Stimulated activated CD8-positive, alpha-beta memory T cell treated with anti-CD3 and anti-CD28 coated beads, Interleukin-7, amount 100 ng/mL, for 24 hours (primary cell): ENCODE measurements at places on chromosomes 16 and 17.

GRCh38 chr17:73647301-73647695 is 3.1 kb upstream of the SDK2 start:
- no peak for DNase-seq

GRCh38 chr17:19285213-19285900 is 48.2 kb downstream of the EPN2 start:
- no peak for DNase-seq

DNA sequence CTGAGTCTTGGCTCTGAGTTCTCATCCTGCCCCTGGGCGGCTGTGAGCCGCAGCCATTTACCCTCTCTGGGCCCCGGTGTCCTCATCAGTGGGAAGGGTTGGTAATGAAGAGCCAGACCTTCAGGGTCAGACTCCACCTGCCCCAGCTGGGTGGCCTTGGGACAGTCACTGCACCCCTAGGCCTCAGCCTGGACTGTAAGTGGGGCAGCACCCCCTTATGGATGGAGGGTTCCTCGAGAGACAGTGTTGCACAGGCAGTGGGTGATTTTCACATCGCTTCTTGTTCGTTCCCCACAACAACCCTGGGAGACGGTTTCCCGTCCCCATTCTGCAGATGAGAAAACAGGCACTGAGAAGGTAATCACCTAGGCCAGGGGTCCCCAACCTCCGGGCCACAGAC is 60.5 kb downstream of the B9D1 start:
- no peak for DNase-seq

- no peak for DNase-seq
Observed at GRCh38 chr17:47262586-47262985, 9.0 kb downstream of the ITGB3 start.

- DNase-seq, result no peak
Observed at GRCh38 chr17:65402513-65403496, 158.6 kb downstream of the AXIN2 start.

- no peak for DNase-seq
Observed at GRCh38 chr17:77961741-77962140, 3.2 kb downstream of the TNRC6C start.
